Thoracic aorta (tissue), 2 donors: ENCODE measurements at places on chromosomes 4 and X.

DNA sequence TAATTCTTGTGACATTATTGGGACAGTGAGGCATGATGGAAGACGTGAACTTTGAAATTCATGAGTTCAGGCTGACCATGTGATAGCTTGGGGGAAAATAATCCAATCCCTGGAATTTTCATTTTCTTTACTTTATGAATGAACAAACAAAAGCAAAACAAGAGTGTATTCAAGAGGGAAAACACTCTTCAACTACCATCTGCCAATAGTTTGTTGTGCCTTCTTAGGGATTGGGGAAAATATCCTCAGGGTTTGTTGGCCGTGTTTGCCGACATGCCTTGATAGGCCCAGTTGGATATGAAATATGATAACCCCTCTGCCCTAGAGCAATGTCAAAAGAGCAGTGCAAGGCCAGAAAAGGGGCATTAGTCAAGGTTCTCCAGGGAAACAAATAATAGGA, 80.8 kb upstream of the CLNK start:
- no peak overlapping the region for H3K27ac ChIP-seq
- no peaks in the 10 kb centered on the region for H3K27me3 ChIP-seq
- no peaks in the 10 kb centered on the region for H3K36me3 ChIP-seq

DNA sequence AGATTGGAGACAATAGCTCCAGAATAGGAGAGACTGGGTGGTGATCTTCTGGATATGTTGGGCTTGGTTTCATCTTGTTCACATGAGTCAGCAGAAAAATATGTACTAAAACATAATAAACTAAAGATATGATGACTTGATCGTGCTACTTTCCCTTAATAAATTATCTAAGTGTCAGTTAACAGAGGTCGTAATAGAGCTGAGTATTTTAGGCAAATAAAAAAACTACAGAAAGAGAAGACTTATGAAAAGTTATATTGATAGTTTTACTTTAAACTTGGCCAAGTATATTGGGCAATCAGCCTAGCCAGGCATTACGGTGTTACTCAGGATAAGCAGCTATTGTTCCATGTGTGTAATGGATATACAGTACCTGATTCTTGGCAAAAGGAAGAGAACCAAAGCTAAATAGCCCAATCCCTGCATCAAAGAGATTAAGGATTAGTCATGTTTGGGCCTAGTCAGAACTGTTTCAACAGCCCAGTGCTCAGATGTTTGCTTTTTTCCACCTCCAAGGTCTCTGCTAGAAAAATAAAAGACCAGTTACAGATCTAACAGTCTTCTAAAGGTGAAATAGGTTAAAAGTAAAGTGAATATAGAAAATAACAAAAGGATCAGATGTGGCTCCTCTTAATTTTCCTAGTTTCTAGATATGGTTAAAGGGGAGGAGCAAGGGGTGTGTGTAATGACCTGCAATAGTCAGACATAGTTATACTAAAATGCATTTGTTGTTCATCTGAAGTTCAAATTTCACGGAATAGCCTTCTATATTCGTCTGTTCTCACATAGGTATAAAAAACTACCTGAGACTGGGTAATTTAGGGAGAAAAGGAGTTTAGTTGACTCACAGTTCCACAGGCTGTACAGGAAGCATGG, 262.6 kb downstream of the ADGRL3 start:
- H3K27me3 ChIP-seq, result no peaks in the 10 kb centered on the region
- H3K4me3 ChIP-seq, result no peak overlapping the region
- DNase-seq, result no peak
- H3K27ac ChIP-seq, result peak overlapping the region; percentile 35
- peaks cover 10% of the 10 kb centered on the region for H3K4me1 ChIP-seq
- no peaks in the 10 kb centered on the region for H3K36me3 ChIP-seq

DNA sequence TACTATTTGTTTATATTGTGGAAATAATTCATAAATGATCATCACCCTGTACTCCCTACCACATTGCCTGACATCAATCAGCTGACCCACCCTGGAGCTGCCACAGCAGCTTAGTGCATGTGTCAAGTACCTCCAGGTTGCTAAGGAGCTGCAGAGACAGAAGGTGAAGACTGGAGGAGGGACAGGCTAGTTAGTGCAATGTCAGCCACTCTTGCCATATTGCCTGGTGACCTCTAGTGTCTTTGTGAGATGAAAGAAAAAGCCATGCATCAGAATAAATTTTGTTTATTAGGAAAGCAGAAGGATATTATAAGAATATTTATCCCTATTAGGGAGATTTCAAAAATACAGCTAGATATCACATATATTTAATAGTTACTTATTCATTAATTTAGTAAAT, 243.9 kb upstream of the FAT4 start:
- no peaks in the 10 kb centered on the region for H3K27me3 ChIP-seq
- no peak for DNase-seq
- H3K36me3 ChIP-seq, result no peaks in the 10 kb centered on the region
- H3K4me3 ChIP-seq, result no peak overlapping the region

DNA sequence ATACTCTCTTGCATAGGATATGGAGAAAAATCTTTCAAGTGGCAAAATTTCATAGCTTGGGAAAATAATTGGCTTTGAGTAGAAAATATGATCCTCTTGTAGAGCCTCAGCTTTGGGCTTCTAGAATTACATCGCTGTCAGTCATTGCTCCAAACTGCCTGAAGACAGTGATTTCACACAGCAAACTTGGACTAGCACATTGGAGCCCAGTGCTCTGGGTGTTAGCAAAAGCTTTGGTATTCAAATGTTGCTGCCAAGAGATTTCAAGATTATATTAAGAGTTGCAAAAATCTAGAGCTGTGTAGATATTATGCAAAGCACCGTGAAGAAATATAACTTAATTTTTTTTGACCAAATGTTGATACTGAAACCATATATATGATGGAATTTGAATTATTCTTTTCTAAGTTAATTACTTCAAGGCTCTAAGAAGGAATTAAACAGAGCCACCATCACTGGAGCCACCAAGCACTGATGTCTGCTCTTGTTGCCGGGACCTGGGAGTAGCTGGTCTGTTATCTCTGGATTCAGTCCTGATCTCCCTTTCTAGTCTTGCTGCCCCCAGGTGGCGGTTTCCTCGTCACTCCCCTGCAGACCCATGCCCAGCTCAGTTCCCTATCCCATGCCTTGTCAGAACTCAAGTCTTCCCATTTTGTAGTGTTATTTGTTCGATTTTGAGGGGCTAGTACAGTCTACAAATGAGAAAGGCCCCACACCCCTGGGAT, 260.7 kb upstream of the SFRP2 start:
- H3K4me3 ChIP-seq, result no peak overlapping the region
- no peaks in the 10 kb centered on the region for H3K27me3 ChIP-seq
- H3K4me1 ChIP-seq, result no peaks in the 10 kb centered on the region
- no peaks in the 10 kb centered on the region for H3K36me3 ChIP-seq

DNA sequence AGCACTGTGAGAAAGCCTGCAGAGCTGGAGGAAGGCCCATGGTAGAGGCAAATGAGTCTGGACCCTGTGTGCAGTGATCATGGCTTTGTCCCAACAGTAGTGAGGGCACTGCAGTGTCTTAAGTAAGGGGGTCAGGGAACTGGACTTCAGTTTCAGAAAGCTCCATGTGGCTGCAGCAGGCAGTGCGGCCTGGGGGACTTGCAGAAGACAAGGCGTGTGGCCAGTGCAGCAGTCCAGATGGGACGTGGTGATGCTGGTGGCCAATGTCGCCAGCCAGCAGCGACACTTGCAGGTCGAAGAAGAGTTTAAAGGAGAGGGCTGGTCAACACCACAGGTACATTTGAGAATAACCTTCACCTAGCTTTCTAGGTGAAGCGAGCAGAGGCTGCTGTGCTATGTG, 113.4 kb downstream of the ZNF827 start:
- H3K4me3 ChIP-seq, result no peak overlapping the region
- no peak for DNase-seq
- H3K4me1 ChIP-seq, result peaks cover 15% of the 10 kb centered on the region
- H3K27ac ChIP-seq, result no peak overlapping the region
- H3K27me3 ChIP-seq, result no peaks in the 10 kb centered on the region

- no peaks in the 10 kb centered on the region for H3K27me3 ChIP-seq
- DNase-seq, result no peak
- H3K4me3 ChIP-seq, result peak overlapping the region; percentile 38
- no peaks in the 10 kb centered on the region for H3K4me1 ChIP-seq
- H3K36me3 ChIP-seq, result no peaks in the 10 kb centered on the region
Measured at GRCh38 chrX:130741151-130741550, 161.9 kb downstream of the ENOX2 start.

DNA sequence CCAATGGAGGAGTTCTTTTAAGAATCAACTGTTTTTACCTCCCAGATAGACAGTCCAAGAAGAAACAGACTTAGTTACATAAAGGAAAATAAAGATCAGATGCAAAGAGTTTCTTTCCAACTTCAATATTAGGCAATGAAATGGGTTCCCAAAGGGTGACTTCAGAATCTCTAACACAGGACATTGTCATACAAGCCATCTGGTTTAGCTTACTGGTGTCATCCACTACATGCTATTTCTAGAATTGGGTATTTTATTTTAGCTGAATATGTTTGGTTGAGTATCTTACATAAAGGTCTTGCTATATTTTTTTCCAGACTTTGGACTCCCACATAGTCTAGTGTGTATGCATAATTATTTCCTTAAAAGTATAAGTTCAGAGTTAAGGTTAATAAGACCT, 162.1 kb upstream of the SLC7A11 start:
- DNase-seq, result no peak
- no peak overlapping the region for H3K27ac ChIP-seq
- peaks cover 30% of the 10 kb centered on the region for H3K4me1 ChIP-seq
- no peaks in the 10 kb centered on the region for H3K36me3 ChIP-seq
- H3K4me3 ChIP-seq, result no peak overlapping the region

GRCh38 chr4:152090543-152090942, 329.7 kb upstream of the GATB start:
- DNase-seq, result no peak
- no peaks in the 10 kb centered on the region for H3K4me1 ChIP-seq
- no peak overlapping the region for H3K4me3 ChIP-seq
- H3K36me3 ChIP-seq, result no peaks in the 10 kb centered on the region
- H3K27me3 ChIP-seq, result no peaks in the 10 kb centered on the region

DNA sequence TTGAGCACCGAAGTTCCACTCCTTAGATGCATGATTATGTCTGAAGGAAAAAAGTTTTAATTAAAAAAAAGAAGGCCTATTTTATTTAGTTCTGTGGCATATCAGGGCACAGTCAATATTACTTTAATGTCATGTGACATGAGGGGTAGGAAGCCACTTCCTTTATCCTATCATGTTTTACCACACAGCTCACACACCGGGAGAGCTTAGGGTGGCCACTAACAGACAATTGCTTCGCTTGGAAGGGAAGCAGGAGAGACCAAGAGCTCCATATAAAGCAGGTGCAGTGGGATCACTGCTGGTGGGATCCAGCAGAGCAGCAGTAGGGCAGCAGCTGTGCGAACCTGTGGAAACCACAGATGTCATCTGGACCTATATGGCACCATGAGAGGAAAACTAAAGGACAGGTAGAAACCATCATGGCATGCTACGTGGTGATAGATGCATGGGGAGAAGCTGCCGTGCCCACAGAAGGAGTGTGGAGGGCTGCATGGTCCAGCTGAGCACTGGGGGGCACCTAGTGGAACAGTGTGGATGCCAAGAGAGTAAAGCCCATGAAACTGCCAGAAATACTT, 52.0 kb downstream of the DTHD1 start:
- H3K36me3 ChIP-seq, result no peaks in the 10 kb centered on the region
- no peak overlapping the region for H3K4me3 ChIP-seq
- DNase-seq, result no peak
- H3K27me3 ChIP-seq, result no peaks in the 10 kb centered on the region
- H3K4me1 ChIP-seq, result no peaks in the 10 kb centered on the region

- no peaks in the 10 kb centered on the region for H3K36me3 ChIP-seq
- H3K4me3 ChIP-seq, result no peak overlapping the region
- no peak overlapping the region for H3K27ac ChIP-seq
Measured at GRCh38 chr4:64796581-64796980, 387.3 kb upstream of the TECRL start.

GRCh38 chr4:27123123-27123768, 262.6 kb downstream of the STIM2 start:
- no peak overlapping the region for H3K4me3 ChIP-seq
- no peaks in the 10 kb centered on the region for H3K27me3 ChIP-seq
- no peak overlapping the region for H3K27ac ChIP-seq
- no peaks in the 10 kb centered on the region for H3K36me3 ChIP-seq
- H3K4me1 ChIP-seq, result no peaks in the 10 kb centered on the region
